Stimulated activated CD8-positive, alpha-beta memory T cell treated with anti-CD3 and anti-CD28 coated beads, Interleukin-7, amount 100 ng/mL, for 24 hours (primary cell): ENCODE measurements at places on chromosomes 7 and 10.

DNA sequence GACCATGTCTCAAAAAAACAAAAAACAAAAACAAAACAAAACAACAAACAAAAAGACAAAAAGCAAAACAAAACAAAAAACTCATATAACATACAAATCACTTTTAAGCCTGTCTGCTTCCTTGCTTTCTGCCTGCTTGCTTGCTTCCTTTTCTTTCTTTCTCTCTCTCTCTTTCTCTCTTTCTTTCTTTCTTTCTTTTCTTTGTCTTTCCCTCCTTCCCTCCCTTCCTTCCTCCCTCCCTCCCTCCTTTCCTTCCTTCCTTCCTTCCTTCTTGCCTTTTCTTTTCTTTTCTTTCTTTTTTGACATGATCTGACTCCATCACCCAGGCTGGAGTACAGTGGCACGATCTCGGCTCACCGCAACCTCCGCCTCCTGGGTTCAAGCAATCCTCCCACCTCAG, 15.9 kb upstream of the TRA2A start:
- no peak for DNase-seq

- DNase-seq = no peak
Observed at GRCh38 chr10:32909456-32909855, 48.6 kb downstream of the ITGB1 start.

DNA sequence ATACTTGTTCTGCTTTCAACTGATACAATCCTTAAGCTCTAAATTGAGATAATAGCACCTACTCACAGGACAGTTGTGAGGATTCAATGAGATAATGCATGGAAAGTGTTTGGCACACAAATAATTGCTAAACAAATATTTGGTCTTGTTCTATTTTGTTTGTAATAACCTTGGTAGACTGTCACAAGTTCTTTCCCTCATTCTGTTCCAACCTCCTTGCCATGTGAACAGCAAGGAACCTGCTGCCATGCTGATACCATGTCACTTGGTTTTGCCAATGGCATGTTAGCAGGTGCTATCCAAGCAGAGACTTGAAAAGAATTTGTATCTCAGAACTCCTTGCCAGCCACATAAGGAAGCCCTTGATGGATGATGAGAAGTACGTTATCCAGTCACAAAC, 24.8 kb upstream of the TECTB start:
- no peak for DNase-seq

GRCh38 chr10:85621562-85621961, 745.0 kb downstream of the GRID1 start:
- no peak for DNase-seq

DNA sequence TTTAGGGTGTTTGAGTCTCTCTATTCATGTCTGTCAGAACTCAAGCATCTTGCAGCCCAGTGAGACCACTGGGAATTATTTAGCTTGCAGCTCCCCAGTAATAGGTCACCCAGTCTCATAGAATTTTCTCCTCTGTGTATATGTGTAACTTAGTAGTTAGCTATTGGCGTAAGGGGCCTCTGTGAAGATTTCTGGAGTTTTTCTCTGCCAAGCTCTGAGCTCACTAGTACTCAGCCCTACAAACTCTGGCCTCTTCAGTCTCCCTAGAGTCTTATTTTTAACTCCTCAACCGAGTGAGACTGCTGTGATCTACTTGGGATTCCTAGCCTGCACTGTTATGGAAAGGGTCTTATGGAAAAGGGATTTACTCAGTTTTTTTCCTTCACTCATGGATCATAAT, 90.2 kb downstream of the PPP1R9A start:
- no peak for DNase-seq

- no peak for DNase-seq
Observed at GRCh38 chr7:112765105-112765504, 25.1 kb downstream of the TMEM168 start.

DNA sequence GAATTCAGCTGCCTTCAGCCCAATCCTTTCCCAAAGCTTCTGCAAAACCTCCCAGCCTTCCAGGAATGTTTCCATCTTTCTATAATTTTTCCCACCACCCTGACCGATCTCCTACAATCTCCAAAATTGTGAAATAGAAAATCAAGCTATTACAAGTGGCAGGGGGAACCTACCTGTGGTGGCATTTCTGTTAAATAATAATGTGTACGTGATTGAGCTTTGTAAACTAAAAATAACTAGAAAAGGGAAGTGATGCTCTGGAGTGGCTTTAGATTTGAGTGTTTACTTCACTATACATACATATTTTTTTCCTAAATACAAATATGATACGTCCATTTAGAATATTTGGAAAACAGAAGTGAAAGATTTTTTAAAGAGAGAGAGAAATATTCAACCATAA, 593.6 kb downstream of the GRM8 start:
- DNase-seq = no peak
